ENCODE measurements at places on chromosomes 7 and 10.

- DNase-seq, result peak; percentile 77
Measured at GRCh38 chr7:128017862-128018845, 13.1 kb downstream of the LRRC4 start.

- no peak for DNase-seq
Measured at GRCh38 chr7:67781841-67782240, 785.2 kb downstream of the TYW1 start.

- no peak for DNase-seq
Measured at GRCh38 chr10:34762156-34762555, 52.9 kb downstream of the PARD3 start.

- DNase-seq, result no peak
Measured at GRCh38 chr10:115321360-115321759, 228.2 kb downstream of the ATRNL1 start.

DNA sequence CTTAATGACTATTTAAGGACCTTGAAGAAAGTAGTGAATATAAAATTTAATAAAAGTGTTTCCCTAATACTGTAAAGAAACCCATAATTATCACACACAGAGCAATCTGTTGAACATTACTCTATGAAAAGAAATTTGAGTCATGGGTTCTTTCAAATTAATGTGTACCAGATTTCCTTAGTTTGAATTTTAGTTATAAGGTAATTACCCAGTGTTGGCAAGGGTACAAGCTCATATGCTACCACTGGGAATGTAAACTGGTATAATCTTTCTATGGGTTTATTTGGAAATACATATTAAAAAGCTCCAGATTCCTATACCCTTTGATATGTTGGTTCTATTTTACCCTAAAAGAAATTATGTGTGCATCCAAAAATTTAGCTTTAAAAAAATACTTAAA lies 22.9 kb downstream of the PANK1 start:
- DNase-seq, result no peak

DNA sequence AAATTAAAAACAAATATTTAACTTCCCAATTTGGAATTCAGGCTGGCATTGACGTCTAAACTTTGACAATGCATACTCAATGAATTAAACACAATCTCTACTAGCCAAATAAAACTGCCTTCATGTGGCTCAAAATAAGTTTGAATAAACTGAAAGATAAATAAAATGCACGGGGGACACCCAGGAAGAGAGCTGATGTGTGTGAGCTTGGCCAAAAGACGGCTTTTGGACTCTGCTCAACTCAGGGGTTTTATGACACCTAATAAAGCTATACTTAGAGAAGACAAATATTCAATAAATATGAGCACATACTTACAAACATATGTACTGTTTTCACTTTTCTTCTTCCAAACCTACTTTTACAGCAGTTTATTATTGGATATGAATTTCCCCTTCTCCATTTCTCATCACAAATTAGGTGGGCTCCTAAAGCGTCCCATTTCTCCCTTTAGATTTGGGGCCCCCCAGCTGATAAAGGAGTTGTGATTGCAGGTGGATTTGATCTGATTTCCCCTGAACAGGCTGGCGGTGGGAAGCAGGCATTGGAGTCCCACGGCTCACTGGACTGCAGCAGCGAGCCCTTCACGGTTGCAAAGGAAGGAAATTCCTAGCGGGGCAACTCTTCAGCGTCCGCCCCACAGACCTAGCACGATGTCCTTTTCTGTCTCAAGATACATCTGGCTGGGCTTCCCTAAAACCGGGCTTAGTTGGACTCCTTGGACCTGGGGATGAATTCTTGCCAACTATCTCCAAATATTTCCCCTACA lies 79.6 kb downstream of the INSIG1 start:
- DNase-seq, result no peak

DNA sequence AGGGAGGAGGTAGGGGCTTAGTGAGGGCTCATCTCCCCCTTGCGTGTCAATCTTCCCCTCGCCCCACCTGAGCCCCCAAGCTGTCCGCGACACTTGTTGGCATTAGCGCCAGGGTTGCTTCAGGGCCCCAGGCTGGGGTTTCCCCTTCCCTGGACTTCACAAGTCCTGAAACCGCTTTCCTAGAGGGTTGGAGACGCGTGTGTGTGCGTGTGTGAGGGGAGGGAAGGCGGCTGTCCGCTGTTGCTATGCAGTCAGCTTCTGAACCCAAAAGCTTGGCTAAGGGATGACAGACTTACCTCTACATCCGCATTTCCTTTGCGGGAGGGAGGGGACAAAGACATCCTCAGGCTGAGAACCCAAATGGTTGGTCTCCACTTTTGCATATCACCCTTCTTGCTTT lies 803 bp downstream of the GOLGA7B start:
- DNase-seq, result no peak

- DNase-seq, result no peak
Measured at GRCh38 chr7:42414941-42415505, 178.0 kb upstream of the GLI3 start.

- DNase-seq, result no peak
Measured at GRCh38 chr10:32263300-32263699, 83.7 kb downstream of the EPC1 start.

DNA sequence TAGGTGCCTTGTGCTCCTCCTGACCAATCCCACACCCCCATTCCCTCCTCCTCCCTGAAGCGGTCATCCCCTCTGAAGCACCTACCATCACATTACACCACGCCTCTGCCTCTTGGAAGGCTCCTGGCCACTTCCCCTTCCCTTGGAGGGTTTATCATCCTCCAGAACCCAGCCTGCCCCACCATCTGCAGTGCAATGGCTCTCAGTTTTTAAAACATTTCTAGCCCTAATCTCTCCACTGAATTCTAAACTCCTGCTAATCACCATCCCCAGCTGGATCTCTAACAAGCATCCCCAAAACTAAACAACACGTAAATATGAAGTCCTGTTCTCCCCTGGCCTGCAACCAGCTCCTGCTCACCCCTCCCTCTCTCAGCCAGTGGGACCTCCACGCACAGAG lies 70.6 kb downstream of the PIP4K2A start:
- no peak for DNase-seq

GRCh38 chr7:36820527-36821170 lies 96.4 kb upstream of the AOAH start:
- no peak for DNase-seq
